ENCODE measurements at places on chromosomes 11 and 22.

DNA sequence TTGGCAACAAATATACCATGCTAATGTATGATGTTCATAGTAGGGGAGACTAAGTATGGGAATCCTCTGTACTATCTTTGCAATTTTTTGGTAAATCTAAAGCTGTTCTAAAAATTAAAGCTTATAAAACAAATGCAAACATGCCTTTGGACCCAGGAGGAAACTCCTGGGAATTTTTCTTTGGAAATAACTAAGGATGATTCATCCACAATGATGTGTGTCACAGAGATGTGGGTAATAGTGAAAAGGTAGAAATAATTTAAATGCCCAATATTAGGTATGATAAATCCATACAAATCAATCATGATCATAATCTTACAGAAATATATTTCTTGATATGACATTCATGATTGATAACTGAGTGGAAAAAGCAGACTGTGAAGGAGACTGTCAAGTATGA lies 135.8 kb downstream of the TRIM44 start:
- no peak for DNase-seq

- DNase-seq, result no peak
Observed at GRCh38 chr11:129056916-129057315, 114.2 kb upstream of the TP53AIP1 start.

GRCh38 chr11:17653611-17654010 lies 65.8 kb upstream of the MYOD1 start:
- no peak for DNase-seq

DNA sequence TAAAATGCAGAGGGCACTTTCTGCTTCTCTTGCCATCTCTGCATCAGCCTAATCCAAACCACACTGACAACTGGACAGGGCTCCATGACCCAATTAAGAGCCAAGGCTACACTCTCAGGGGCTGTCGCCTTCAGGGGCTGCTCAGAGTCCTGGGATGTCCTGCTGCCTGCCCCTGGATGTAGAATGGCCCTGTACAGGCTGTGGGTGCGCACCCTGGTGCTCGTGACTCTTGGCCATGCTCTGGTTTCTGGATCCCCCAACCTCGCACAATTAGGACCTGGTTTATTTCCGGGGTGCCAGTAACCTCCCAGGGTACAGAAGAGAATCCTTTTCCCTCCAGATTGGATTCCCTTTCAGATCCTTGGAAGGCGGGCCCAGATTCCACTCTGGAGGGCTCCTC lies 11.3 kb downstream of the IFT27 start:
- no peak for DNase-seq

- DNase-seq, result no peak
Observed at GRCh38 chr11:124844664-124845079, 20.6 kb upstream of the ROBO3 start.

GRCh38 chr11:78689585-78690153 lies 115.0 kb upstream of the NARS2 start:
- no peak for DNase-seq

DNA sequence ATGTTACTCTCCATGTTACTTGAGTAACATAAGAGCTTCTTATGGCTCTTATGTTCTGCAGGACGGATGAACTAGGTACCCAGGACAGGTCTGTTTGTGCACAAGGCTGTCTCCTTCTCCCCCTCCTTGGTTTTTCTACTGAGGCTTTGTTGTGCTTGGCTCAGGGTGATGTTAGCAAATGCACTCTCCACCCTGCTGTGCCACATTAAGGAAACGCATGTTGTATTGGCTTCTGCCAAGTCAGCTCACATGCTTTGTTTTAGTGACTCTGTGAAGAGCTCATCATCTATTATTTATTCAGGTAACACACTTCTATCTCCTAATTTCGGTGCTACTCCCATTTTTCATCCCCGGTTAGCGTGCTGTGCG lies 108.3 kb downstream of the PTPRJ start:
- peak; percentile 65 for DNase-seq

DNA sequence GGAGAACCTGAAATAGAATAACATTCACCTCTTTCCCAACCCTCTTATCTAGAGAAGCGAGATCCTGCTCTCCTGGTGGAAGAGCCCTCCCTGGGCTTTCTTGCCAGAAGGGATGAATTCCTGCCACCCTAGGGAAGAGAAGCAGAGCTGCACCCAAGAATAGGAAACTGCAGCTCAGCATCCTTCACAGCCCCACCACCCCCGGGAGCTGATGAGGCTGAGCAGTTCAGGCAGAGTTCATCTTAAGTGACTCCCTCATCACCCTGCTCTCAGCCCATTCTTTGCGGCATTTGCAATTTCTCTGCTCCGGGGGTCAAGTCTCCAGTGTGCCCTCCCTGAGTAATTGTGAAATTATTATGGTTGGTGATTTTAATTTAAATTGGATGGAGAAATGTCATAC lies 514.9 kb downstream of the BUD13 start:
- no peak for DNase-seq

- DNase-seq, result peak; percentile 56
Observed at GRCh38 chr22:30634471-30635233, 929 bp upstream of the SLC35E4 start.

DNA sequence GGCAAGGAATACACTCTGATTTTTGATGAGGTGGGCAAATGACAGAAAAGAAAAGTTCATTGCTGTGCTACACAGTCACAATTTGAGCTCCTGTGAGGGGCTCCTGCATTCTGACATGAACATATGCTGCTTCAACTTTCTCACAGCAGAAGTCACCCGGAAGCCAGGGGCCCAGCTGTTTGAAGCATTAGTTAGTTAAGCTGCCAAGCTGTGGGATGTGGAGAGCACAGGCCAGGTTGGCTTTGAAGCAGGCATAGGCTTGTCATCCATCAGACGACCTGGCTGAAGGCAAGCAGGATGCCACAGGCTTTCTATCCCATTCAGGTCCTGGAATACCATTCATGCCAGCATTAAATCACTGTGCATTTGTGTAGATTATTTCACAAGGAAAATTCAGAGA lies 63.1 kb downstream of the MTNR1B start:
- no peak for DNase-seq

DNA sequence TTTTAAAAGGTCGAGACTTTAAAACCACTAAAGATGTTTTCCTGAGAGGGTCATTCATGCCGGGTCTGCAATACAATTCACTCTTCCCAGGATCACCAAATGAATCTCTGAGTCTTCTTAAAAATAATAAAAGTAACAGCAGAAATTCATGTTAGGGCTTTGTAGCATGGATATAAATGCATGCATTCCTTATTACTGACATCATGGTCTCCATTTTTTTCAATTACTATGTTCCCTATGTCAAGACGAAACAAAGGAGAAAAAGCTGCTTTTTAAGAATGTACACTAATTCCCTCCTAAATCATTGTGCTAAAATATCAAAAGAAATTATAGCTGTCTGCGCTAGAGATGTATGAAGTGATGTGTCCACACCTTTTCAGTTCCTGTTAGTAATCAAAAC lies 789.9 kb upstream of the LRRC4C start:
- no peak for DNase-seq

DNA sequence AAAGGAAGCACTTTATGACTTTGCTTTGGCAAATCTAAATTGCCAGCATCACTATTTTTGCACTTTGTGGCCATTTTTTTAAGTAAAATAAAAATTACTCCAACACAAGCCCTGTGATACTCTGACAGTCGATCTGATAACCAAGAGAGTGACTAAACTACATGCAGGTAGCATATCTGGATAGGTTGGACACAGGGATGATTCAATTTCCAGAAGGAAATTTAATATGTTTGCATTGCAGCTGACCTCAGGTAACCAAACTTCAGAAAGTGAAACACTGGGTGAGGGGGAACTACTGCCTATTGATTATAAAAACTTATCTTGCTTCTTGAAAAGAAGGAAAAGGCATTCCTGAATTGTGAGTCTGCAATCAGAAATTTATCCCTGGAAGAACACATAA lies 13.9 kb downstream of the OR5B3 start:
- DNase-seq, result no peak

GRCh38 chr11:86052693-86053641 lies 15.9 kb downstream of the PICALM start:
- DNase-seq, result no peak

DNA sequence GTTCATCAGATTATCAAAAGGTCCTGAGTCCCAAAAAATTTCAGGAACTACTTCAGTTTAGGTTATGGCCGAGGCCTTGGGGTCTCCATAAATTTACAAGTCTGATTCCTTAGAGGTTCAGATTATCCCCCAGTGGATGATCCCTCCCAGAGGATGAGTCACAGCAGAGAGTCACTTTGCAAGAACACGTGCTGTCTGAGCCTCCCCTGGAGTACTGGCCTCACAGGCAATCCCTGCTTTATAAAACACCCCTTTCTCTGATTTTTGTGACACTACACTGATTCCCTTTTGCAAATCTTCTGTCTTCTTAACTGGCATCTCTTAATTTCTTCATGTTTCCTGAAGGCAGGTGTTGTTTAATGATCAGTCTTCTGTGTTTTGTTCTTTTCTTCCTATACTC lies 45.3 kb downstream of the CCDC34 start:
- DNase-seq, result no peak

DNA sequence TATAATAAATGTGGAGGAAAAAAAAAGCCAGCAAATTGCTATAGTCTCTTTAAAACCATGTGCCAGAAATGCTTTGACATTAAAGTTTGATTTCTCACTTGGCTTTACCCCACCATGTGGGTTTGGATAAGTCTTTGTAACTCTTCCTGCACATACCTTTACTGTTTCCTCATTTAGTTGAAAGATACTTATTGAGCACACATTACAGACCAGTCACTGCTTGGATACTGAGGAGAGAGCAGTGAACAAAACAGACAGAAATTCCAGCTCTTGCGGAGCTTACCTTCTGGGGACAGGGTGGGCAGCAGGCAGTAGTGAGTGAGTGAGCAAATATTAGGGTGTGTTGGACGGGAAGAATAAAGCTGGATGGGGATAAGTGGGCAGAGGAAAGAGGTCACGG lies 13.7 kb downstream of the PACS1 start:
- DNase-seq, result no peak

All from NCI-H510A treated with DMSO at 0.1 percent for 48 hours (cell line).